ENCODE measurements at places on chromosomes 7 and 10.

DNA sequence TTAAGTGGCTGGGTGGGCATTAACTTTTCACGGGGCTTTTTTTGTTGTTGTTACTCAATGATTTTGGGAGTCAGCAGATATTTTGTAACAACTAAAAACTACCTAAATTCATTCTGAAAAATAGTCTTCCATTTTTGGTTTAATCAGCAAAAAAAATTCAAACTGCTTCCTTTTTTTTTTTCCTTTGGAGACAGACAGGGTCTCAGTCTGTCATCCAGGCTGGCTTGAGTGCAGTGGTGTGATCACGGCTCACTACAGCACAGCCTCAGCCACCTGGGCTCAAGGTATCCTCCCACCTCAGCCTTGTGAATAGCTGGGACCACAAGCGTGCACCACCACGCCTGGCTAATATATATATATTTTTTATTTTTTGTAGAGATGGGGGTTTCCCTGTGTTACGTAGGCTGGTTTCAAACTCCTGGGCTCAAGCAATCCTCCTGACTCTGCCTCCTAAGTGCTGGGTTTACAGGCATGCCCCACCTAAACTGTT lies 36.5 kb downstream of the SKIDA1 start:
- DNase-seq: no peak

- DNase-seq: no peak
These were observed 735.3 kb downstream of the SUGCT start for GRCh38 chr7:40870108-40870507.

DNA sequence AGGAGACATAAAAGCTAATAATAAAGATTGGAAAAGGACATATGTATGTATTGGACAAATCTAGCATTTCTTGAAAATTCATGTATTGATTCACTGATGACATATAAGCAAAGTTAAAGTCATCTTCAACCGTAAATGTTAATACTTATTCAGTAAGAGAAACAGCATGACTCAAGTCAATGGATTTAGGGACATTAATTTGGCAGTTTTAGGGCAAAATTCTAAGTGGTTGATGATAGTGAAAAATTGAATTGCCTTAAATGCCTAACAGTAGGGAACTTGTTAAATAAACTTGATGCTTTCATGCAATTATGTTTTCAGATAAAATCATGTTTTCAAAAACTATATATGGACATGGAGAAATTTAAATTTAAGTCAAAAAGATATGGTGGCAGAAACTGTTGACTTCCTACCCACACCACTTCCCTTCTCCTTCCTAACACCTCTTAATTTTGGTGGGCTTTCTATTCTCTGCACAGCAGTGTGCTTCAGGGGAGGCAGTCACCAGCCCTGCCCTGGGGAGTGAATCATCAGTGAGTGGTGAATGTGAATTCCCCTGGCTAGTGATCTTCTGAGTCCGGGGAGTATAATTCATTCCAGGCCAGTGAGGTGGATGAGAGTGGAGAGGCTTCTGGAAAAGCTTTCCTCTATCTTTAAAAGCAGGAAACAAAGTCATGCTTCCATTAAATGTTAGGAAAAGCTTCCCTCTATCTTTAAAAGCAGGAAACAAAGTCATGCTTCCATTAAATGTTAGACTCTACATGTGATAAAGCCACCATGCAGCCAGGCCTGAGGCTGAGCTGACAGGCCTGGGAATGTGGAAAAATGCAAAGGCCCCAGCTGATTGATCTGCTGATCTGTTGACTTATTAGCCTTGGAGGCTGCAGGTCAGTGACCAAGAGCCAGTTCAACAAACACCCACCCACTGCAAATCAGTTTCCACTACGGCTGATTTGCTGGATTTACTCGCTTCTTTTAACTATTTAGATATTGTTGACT lies 25.2 kb upstream of the ITGB1 start:
- DNase-seq: no peak

DNA sequence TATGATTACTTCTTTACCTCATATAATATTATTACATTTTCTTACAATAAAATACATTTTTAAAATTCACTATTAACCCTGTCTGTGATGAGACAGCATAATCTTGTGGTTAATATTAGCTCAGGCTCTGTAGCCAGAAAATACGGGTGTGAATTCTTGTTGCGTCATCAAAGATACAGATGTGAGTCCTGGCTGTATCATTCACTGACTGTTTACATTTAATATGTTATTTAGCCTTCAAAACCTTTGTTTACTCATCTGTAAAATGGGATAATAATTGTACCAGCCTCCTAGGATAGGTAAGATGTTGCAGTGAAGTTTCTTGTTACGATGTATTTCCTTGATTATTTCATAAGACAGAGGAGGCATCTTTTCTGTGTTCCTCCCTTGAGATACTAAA lies 184.7 kb upstream of the PRPS1L1 start:
- DNase-seq: no peak

- DNase-seq: peak; percentile 86
These were observed at the start of gene FUOM for GRCh38 chr10:133357285-133358161. Gene FUOM (minus strand): TSS chr10:133358019. CDS start chr10:133358007, 12 bp downstream.

Measured in GM06990 (cell line).